ENCODE measurements at places on chromosomes 7 and 10.

- no peak for DNase-seq
These were observed 39.2 kb downstream of the DDIT4 start for GRCh38 chr10:72312865-72313391.

GRCh38 chr10:90125456-90126255 is 424.3 kb downstream of the KIF20B start:
- no peak for DNase-seq

- DNase-seq: no peak
These were observed 506 bp downstream of the MCM10 start for GRCh38 chr10:13161857-13162271.

- DNase-seq: no peak
These were observed 13.0 kb downstream of the POLL start for GRCh38 chr10:101575091-101575490.

- no peak for DNase-seq
These were observed 1.7 kb downstream of the CDHR1 start for GRCh38 chr10:84196083-84196482.

DNA sequence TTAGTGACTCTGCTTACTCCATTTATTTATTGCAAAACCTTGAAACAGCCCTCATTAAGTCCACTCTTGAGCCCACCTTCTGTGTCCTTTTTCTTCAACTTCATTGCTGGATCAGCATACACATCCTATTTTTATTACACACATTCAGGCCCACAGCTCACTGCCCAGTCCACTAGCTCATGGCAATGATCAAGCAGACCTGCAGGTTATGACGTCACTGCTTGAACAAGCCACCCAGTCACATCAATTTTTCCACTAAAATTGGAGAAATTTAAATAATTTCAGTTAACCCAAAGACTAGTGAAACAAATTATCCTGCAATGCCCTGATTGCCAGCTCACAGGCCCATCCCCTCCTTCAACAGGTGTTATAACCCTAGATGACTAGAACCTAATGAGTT is 16.0 kb upstream of the STARD3NL start:
- DNase-seq: no peak

DNA sequence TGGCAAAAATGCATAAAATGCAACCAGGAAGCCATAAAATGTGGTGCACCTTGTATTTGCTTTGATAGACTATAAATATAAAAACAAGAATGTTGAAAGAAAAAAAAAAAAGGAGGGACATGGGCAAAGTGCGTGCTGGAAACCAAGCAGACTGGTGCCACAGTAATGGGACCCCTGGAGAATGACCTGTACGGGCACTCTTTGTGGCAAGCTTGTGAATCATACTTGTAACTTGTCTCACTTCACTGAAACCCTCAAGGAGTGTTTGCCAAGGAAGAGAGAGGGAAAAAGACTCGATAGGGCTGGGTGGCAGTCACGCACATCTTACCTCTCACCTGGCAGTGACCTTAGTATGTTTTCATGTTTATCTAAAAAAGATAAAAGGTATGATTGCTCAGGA is 1183.6 kb downstream of the GATA3 start:
- DNase-seq: no peak

All from left ventricle myocardium inferior (tissue), 1 donor.